ENCODE measurements at places on chromosomes 5 and 9. TPM values are rescaled to one million over a fixed set of nuclear protein-coding genes. Genes with fewer than 3 reads are reported as not detected.

- no peak for DNase-seq
Observed at GRCh38 chr5:179610903-179611265, 12.6 kb downstream of the HNRNPH1 start.

DNA sequence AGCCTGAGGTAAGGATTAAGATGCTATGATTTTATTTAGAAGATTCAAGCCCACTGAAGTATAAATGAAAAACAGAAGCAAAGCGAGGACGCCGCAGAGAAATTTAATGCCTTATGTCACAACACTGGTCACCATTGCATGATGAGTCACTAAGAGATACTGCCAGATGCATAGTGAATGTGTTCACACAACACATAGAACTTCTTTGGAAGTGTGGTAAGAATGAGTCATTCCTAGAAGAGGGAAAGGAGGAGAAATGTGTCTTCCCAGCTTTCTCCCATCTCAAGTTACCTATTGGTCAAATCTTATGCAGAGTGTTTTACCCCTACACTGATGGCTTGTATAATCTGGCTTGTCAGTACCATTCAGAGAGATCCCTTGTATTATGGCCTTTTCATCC lies 465.3 kb upstream of the ARRDC3 start:
- no peak for DNase-seq

TRPM6 gene
- total RNA-seq, result 0.32 TPM

DNA sequence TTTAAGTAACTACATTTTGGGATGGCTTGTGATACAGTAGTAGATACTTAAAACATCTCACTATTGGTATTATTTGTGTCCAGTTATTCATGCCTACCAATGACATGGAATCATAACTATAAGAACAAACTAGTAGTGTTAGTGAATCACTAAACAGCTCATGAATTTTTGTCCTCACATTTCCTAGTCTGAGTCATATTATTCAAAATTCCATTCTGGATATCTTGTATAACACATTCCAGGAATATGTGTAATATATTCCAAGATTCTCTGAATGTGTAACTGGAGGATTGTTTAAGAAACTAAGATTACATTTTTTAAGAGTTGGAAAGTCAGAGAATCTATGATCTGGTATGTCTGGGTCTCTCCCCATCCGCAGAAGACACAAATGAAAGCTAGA lies 565.3 kb upstream of the ZNF608 start:
- no peak for DNase-seq

GRCh38 chr9:111920531-111920930 lies 23.9 kb downstream of the UGCG start:
- DNase-seq, result no peak

DNA sequence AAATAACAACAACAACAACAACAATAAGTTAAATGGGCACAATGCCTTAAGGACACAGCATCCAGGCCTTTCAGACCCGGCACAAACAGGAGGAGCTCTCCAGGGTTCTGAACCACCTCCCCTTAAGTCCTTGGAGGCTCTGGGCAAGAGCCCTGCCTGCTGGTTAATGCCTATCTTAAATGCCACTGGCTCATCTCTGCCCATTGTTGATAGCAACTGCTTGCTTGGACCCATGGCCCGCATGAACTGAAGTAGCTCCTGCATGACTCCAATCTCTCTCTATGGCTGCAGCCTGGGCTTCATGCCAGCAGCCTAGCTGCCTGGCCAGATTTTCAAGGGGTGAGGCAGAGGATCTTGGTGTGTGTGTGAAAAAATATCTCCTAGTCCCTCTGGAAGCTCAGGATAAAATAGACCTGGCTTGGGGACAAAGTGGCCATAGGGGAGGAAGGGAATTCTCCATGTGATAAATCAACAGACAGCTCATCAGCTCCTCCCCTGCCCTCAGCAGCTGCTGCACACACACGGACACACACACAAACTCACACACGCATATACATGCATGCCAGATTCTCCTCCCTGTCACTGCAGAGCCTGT lies 27.4 kb downstream of the FAM219A start:
- peak; percentile 85 for DNase-seq

DNA sequence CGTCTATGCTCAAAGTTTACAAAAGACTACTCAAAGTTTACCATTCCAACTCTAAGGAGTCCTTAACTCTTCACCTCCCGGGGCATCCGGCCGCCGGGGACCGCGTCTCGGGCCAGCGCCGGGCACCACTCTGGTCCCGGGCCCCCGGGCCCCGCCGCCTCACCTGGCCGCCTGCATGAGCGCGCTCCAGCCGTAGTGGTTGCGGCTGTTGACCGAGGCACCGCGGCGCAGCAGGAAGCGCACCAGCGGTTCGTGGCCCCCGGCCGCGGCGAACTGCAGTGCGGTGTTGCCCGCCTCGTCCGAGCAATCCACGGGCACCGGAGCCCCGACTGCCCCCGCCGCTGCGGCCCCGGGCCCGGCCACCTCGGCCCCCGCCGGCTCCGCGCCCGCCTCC lies 388 bp downstream of the ANKS6 start:
- DNase-seq, result no peak

TAF1L gene
- not detected for total RNA-seq

DNA sequence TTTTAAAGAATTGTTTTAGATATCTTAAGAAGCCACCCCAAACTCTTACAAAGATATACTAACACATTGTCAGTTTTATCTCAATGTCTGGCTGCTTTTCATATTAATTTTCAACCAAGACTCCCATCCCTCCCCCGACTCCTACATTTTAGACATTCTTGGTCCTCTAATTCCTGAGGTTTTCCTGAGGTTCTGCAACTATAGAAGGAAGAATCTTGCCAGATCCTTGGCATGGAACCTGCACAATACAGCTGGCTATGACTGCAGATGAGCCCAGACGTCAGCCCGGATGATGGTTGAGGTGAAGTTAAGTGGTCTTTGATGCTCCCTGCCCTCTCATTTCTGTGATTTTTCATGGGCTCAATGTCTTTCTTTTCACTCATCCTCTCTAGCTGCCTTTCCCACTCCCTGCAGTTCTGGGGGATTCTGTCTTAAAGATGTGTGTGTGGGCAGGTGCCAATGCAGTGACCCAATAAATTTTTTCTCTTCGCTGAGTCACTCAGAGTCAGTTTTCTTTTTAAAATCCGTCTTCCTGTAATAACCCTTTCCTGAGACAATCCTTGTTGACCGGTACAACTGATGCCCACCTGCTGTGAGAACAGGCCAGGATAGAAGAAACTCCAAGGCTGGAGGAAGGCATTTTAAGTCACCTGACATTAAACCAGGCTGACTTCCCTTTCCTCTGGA lies 237.8 kb upstream of the GAS1 start:
- DNase-seq, result no peak

- DNase-seq, result no peak
Observed at GRCh38 chr9:23766613-23767012, 59.4 kb downstream of the ELAVL2 start.

ARHGEF39 gene
- 0.48 TPM for total RNA-seq

FGF10 gene
- 0.32 TPM for total RNA-seq

CYLC2 gene
- not detected for total RNA-seq

- no peak for DNase-seq
Observed at GRCh38 chr5:73459366-73459765, 10.8 kb upstream of the FOXD1 start.

- DNase-seq, result no peak
Observed at GRCh38 chr5:1104327-1105006, 7.4 kb downstream of the SLC12A7 start.

INSL4 gene
- total RNA-seq, result not detected

- peak; percentile 72 for DNase-seq
Observed at GRCh38 chr5:141711687-141712086, 29.7 kb upstream of the ARAP3 start.

LMX1B gene
- 0.62 TPM for total RNA-seq

DNA sequence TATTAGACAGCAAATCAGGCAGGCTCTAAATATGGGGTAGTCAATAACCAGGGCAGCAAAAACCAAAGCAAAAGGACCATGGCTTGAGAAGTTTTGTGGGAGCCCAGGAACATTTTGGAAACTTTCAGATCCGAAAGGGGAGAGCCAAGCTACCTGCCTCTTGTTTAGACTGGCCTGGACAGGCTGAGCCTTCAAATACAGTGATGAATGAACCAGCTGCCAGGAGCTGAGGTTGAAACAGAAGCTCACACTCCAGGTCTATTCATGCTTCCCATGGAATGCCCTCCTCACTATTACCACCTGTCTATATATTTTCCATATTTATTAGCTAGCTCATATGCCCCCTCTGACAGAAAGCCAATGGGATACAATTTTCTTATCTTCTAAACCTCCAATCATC lies 150.8 kb upstream of the SLC44A1 start:
- no peak for DNase-seq

DNA sequence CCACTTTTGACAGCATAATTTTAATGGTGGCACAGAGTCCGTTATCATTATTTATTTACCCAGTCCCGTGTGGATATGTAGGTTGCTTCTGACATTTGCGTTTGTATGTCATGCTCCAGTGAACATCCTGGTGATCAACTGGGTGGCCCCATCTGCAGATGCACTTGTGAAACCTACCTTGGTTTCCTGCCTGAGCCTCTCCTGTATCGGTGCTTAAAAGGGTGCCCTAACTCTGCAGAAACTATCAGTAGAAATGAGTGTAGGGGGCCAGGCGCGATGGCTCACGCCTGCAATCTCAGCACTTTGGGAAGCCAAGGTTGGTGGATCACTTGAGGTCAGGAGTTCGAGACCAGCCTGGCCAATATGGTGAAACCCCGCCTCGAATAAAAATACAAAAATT lies 92.1 kb upstream of the IER5L start:
- DNase-seq, result no peak

DNA sequence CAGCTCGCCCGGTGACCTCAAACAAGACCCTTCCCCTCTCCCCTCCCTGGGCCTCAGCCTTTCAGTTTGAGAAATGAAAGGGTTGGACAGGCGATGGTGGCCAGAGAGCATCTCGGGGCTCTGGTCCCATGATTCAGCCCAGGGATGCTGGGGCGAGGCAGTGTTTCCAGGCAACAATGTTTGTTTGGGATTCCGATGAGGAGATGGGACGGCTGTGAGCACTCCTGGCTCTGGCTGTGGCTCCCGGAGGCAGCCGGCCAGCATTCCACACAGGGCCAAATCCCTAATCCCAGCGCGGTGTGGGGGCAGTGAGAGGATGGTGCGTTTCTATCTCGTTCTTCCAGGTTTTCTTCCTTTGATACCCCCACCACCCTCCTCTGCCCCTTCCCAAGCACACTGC lies 66.0 kb downstream of the HMCN2 start:
- no peak for DNase-seq

DNA sequence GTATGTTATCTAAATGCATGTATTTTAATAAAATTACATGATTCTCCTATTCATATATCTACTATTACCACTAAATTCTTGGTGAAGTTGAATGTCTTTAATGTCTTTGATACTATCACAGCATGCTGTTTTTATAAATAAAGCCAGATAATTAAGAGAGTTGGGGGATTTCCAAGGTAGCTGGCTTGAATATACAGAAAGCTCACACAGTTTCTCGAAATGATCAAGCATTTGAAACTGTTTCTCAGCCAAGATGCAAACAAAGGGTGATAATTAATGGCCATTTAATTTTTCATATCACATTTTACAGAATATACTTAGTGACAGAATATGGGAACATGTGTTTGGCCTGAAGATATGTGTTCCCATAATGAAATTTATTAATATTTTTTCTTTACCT lies 145.6 kb upstream of the CDH12 start:
- DNase-seq, result no peak

GRCh38 chr5:127615916-127616315 lies 33.0 kb upstream of the CTXN3 start:
- no peak for DNase-seq

DNA sequence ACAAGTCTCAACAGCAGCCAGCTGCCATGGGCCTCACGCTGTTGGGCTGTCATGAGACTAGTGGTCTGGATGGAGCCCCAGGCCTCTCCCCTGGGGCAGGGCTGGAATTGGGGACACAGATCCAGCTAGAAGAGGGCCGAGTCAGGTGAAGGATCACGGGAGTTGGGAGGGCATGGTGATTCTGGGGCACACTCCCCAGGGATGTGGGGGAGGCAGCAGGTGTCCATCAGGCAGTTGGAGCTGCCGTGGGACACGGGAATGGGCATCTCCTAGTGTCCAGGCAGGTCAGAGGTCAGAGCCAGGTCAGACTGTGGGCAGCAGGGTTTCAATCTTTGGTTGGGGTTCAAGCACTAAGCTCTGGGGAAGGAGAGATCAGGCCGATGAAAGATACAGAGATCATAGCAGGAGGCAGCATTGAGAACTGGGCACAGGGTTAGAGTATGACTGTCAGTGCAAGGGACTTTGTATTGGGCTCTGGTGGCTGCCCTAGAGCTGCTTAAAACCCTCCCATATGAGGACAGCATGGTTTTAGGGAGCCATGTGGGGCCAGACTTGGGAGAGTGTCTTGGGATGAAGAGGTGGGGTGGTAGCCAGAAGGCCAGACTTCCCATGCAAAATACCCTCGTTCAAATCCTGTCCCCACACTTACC lies 59.2 kb downstream of the ARHGEF37 start:
- DNase-seq, result peak; percentile 67

- DNase-seq, result no peak
Observed at GRCh38 chr9:70259512-70259802, 679 bp downstream of the SMC5 start.

DNA sequence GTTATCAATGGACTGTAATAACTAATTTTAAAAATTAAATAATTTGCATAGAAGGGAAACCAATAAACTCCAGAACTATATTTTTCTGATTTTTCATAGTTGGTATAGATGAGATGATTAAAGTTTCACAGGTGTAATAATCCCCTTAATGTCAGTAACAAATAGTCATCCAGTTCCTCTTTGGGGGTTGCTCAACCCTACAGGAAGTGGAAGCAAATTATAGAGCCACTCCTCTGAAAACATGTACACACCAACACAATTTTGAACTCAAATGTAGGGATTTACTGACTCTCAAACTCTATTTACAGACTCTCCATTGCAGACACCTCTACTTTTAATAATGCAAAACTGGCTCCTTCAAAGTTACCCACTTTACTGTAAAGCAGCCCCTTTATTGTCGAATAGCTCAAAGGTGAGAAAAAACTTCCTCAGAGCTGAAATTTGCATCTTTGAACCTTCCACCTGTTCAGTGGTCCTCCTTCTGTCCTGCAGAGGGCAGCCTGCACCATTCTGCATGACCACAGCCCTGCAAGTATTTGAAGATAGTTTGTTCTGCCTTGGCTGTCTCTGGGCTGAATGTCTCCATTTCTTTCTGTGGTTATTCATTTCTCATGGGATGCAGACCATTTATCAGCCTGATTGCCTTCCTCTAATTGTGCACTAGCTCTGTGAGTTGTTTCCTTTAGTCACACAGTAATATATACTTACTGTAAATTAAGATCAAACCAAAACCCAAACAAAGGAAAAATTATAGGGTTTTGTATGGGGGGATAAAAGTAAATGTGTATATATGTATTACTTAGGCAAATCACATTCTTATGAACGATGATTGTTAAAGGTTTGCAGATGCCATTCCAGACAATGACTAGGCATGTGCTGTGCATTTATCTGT lies 383.2 kb upstream of the SGCD start:
- DNase-seq, result no peak

TMEM252 gene
- total RNA-seq, result not detected

DNA sequence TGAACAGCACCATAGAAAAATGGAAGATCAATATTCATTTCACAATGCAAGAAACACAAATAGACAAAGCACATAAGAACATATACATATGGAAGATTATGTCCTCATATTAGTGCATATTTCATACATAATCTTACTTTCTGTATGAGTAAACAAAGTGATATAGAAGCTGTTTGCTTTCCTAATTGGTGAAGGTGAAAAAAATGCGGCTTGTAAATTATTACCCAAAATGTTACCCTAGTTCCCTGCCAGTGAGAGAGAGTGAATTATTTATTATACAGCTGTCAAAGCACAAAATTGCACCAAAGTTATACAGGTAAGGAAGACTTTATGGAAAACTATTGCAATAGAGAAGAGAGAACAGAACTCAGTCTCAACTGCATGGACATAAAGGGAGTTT lies 1485.0 kb upstream of the CDH9 start:
- no peak for DNase-seq
